Stimulated activated CD4-positive, alpha-beta T cell treated with anti-CD3 and anti-CD28 coated beads, Interleukin-15, amount 100 ng/mL, for 48 hours (primary cell): ENCODE measurements at places on chromosomes 3 and 15.
A peak's percentile ranks its signal among the peaks of the same experiment; 100 is the strongest.

- no peak for DNase-seq
Measured at GRCh38 chr15:26295336-26296085, 432.4 kb upstream of the ATP10A start.

- DNase-seq, result no peak
Measured at GRCh38 chr3:56468184-56469106, at the start of gene ERC2. Gene ERC2, minus strand, starts transcription at chr3:56468467.

DNA sequence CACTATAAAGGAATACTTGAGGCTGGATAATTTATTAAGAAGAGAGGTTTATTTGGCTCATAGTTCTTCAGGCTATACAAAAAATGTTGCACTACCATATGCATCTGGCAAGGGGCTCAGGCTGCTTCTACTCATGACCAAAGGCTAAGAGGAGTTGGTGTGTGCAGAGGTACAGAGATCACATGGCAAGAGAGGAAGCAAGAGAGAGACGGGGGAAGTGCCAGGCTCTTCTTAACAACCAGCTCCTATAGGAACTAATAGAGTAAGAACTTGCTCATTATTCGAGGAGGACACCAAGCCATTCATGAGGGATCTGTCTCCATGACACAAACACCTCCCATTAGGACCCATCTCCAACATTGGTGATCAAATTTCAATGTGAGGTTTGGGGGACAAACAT, 6.0 kb upstream of the FNDC3B start:
- no peak for DNase-seq

DNA sequence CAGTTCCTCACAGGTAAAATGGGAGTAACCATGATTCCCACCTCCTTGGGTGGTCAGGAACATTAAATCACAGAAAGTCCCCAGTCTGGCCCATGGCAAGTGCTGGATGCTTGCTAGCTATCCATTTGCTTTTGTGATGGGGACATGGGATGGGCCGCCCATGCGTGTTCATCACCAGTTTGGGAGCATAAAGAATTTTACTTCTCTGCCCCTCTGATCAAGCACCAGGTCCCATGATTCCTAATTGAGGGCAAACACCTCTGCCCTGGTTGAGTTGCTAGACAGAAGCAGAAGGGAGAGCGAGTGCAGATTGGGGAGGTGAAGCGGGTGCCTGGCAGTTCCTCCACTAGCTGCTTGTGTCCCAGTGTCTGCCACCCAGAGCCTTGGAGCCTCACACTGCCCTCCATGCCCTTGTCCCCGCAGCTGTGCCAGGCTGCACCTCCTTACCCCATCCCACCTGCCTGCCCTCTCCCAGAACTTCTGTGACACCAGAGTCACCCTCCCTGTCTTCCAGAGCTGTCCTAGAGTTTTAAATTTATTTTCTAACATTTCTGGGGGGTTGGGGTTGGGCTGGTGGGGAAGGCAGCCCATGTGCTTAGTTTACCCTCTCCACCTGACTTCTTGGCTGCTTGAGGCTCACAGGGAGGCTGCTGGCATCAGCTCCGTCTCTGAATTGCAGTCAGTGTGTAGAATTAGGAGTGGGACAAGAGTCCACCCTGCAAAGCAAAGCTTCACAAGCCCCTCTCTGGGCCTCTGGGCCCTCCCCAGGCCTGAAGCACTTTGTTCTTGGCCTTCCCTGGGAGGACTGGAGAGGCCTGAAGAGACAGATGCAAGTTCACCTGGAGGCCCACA, 18.4 kb downstream of the CFAP100 start:
- no peak for DNase-seq

DNA sequence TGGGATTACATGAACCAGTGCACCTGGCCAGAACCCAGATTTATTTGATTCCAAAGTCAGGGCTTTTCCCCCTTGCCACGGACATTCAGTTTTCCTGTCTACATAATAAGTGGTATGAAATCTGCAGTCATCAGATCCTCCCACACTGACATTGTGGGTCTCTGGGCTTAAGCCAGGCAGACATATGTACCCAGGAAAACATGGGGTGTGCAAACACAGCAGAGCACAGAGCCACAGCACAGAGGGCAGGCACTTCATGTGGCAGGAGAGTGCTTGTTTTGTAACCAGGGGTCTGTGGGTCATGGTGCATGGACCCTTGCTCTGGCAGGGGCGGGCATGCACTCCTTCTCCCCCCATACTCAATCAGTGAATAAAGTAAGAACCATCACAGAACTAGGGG, 6.1 kb upstream of the ABTB1 start:
- DNase-seq, result no peak

DNA sequence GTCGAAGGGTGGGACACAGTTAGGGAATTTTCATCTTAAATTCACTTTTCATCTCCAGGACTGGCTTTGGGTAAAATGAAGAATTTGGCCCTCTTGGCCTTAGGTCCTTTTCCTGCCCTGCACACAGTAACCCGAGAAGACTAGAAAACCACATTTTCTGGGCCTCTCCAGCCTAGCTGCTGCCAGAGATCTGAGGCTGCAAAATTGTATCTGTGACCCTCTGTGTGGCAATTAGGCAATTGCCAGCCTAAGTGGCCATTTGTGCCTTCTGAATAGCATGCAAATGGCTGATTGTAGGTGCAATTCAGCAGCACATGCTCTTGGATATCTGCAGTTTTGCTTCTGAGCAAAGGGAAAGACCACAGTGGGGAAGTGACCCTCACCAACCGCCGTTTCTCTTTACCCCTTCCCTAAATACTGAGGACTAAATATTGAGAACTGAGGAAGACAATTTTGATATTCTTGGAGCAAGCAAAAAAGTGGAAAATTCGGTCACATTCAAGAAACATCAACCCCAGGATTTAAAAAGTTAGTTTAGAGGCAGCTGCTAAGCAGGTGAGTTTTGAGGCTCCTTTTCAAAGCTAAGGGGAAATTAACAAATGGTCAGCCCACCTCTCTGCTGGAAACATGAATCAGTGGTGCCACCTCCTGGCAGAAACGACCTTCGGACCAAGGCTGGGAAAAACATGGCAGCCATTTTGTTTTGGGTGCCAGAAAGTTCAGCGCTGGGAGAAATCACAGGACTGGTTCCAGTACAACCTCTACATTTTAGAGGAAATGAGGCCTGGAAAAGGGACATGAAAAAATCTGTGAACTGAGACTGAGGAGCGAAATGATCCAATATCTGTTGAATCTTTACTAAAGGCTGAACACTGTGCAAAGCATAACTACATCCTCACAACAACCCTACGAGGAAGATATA, 56.6 kb upstream of the PRTG start:
- no peak for DNase-seq

GRCh38 chr3:57709559-57709958, 16.7 kb upstream of the DENND6A start:
- DNase-seq, result no peak

GRCh38 chr15:93614386-93615104, 525.5 kb upstream of the RGMA start:
- no peak for DNase-seq

GRCh38 chr15:60890375-60891230, 338.5 kb downstream of the RORA start:
- no peak for DNase-seq

- no peak for DNase-seq
Measured at GRCh38 chr3:63954182-63954581, 42.0 kb upstream of the SCAANT1 start.

DNA sequence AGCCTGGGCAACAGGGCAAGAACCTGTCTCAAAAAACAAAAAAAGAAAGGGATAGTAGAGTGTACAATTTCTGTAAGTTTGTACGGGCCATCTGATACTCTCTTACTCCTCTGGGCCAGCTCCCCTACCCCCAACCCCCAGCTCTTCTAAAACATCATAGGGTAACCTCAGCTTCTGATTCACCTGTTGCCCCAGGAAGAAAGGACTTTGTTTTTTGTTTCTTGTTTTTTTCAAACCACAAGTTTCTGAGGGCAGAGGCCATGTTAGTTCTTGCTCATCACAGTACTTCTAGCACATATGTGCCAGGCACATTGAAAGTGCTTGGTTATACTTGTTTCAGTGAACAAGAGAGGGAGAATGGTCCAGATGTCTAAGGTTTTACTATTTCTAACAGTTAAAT, 20.2 kb downstream of the ATOSA start:
- peak; percentile 10 for DNase-seq

- DNase-seq, result no peak
Measured at GRCh38 chr3:59367150-59367549, 317.3 kb upstream of the CFAP20DC start.

DNA sequence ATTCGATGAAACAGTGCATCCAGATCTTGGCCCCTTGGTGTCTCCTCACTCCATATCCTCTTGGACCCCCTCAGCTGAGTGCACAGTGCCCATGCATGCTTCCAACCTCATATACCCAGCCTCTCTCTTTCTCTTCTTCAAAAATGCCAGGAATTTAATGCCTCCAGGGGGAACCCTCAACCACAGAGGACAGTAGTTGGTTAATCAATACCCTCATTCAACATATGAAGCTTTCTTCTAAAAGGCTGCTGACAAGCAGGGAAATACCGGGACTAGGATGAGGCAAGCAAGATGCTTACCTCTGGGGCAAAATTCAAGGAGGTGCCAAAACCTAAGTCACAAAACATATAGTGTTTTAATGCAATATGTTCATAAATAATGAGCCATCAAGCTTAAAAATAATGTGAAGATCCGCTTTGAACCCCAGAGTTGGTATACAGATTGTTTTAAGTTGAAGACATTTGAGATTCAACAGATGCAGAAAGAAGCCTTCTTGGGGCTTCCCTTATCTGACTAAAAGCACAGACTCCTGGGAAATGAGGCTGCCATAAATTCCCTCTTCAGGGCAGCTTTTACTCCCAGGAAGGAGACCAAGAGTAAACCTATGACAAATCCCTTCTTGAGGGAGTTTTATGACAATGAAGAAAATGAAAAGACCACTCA, 48.2 kb upstream of the FHIT start:
- no peak for DNase-seq

DNA sequence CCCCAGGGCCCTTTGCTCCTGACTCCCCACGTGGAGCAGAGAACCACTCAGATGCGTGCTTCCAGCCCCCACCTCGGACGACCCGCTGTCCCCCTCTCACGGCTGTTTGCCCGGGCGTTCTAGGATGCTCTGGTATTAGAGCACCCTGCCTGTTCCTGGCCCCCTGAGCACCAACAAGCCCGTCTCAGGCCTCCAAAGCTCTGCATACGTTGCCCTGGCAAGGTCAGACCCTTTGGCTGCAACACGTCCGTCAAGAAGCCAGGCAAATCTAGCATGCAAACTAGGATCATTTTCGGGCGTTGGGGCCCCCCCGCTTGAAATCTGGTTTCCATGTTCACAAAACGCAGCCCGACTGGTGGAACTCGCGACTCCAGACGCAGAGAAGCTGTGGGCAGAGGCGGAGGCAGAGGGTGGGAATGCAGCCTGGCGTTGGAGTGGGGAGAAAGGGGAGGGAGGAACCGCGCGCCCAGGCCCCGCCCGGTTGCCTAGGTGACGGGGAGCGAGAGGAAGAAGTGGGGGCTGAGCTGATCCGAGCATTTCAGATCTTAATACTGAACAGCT, 86.2 kb upstream of the PIAS1 start:
- no peak for DNase-seq

DNA sequence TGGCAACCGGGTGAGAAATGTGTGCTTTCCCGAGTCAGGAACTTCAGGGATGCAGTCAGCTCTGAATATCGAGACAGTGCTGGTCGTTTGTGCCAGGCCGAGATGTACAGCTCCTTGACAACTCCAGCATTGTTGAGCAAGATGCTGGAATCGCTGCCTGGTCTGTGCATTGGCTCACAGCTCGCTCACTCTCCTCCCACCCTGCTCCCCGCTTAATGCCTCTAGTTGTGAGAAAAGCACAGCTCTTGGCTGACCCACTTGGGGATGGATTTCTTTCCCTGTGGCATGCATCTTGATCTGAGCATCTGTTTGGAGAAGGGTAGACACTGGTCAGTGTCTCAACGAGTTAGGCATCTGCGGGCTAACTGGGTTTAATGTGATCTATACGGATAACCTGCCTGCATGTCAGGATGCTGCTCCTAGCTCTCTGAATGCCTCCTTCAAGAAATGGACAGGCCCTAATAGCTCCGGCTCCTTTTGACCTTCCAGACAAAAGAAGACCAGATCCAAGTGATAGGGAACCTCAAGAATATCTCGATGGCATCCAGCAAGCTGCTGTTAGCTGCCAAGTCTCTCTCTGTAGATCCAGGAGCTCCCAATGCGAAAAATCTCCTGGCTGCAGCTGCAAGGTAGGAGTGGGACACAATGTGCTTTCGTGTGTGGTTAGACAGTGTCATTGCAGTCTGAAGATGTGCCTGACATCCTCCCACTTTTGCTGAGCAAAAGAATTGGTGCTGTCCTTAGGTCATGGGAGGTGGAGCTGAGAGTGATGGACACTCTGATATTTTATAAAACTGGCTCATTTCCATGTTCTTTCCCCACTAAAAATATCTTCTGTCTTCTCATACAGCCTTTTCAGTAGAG, 302.2 kb upstream of the TPM1 start:
- DNase-seq, result no peak

GRCh38 chr3:188008582-188009213, 145.3 kb upstream of the LPP start:
- DNase-seq, result no peak

GRCh38 chr3:136305879-136306278, 55.7 kb downstream of the PCCB start:
- no peak for DNase-seq

- DNase-seq, result no peak
Measured at GRCh38 chr3:52783211-52783555, 5.8 kb downstream of the ITIH1 start.

GRCh38 chr3:58946875-58947274, 103.0 kb downstream of the CFAP20DC start:
- no peak for DNase-seq

DNA sequence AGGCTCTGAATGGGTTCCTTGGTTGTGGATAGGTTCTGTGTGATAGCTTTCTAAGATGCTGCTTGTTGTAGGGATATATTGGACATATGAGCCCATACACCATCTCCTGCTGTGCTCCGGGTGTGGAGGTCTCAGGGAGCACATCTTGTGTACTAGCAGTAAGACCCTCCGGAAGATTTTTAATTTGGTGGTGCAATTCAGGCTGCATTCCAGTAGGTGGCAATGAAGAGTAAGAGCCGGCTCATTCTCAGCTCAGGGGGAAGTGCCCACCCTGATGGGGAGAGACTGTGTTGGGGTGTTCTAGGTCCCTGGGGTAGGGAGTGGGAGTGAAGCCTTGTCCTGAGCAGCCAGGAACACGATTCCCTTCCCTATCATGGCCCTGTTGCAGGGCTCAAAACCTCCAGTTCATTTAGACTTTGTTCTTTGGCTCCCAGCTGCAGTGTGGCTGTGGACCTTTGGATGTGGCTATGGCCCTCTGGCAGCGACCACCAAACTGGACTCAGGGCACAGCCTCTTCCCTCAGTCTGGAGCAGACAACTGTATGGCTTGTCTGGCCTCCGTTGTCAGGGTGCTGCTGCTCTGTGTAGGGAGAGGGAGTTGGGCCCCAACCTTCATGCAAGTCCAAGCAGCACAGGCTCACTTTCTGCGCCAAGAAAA, 104.7 kb downstream of the UNC13C start:
- no peak for DNase-seq

GRCh38 chr15:79475306-79475705, 43.2 kb downstream of the MINAR1 start:
- no peak for DNase-seq

DNA sequence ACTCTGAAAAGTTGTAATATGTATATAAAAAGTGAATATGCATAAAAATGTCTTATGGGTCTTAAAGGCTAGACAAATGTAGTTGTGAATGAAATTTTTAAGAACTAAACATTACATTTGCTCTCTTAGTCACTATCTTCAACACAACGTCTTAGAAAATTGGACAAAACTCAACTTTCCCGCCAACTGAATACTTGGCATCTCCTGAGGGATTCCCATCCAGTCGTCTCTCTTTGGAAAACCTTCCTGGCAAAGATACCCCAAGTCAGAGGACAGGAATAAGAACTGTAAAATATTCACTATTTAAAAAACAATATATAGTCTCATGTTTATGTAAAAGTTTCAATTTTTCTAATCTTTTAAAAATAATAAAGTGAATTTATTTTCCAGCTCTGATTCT, 354.8 kb downstream of the GRM7 start:
- no peak for DNase-seq
